ENCODE measurements at places on chromosomes 5 and 9. TPM values are rescaled to one million over a fixed set of nuclear protein-coding genes. Genes with fewer than 3 reads are reported as not detected.

Gene PCDHB3
- total RNA-seq: 1.2 TPM

- no peak overlapping the region for H3K27ac ChIP-seq
- H3K27me3 ChIP-seq: peaks cover 17% of the 10 kb centered on the region
- no peaks in the 10 kb centered on the region for H3K36me3 ChIP-seq
- no peaks in the 10 kb centered on the region for H3K4me1 ChIP-seq
- DNase-seq: no peak
- no peak overlapping the region for H3K4me3 ChIP-seq
These were observed 11.7 kb upstream of the OR1J2 start for GRCh38 chr9:122498883-122499288.

Gene CCNH
- 23.5 TPM for total RNA-seq

Gene ADGRD2
- 0.68 TPM for total RNA-seq

Gene PPP2CA
- total RNA-seq: 146 TPM

Gene PCDHA10
- total RNA-seq: 0.07 TPM

DNA sequence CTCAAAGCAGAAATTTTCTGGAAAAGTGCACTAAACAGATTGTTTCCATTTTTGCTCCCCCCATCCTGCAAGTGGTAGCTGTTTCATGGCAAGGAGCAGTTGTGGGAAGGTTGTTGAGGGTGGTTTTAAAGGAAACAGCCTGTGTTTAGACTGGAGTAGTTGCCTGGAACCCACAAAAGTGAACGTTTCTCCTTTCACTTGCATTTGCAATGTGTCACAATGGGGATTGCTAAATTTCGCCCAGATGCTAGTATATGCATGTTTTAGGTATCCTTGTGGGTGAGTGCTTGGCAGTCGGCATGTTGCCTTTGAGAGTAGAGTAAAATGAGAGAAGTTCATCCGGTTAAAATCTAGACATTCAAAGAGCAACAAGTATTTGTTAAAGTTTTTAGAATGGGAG, 1099.9 kb upstream of the DMAC1 start:
- H3K27ac ChIP-seq: no peak overlapping the region
- no peaks in the 10 kb centered on the region for H3K36me3 ChIP-seq
- DNase-seq: no peak
- H3K27me3 ChIP-seq: no peaks in the 10 kb centered on the region

- H3K4me3 ChIP-seq: no peak overlapping the region
- H3K27ac ChIP-seq: no peak overlapping the region
- no peaks in the 10 kb centered on the region for H3K27me3 ChIP-seq
- no peaks in the 10 kb centered on the region for H3K36me3 ChIP-seq
- no peak for DNase-seq
These were observed 24.3 kb upstream of the ERGIC1 start for GRCh38 chr5:172809774-172810173.

Gene AK8
- total RNA-seq: 0.16 TPM

Gene SLC1A3
- total RNA-seq: 39.5 TPM

DNA sequence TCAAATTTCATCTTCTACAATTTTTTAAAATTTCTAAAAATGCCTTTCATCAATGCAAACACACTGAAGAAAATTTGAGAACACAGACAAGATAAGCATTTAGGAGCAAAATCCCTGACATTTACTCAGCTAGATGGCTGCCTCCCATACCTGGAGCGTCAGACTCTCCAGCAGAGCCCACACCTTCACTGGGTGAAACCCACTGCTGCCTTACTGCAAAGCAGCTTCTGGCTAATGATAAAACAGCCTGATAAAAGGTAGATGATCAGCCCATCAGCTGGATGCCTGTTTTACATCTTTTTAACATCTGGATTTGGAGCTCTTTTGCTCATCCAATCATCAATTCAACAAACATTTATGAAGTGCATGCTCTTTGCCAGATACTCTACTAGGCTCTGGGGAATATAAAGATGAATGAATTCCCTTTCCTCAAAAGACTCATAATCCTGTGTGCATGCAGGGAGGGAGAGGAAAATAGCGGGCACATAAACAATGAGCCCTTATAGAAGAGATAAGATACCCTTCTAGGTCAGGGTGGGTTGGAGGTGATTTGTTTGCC, 271.2 kb downstream of the SAXO1 start:
- no peak for DNase-seq
- H3K27ac ChIP-seq: no peak overlapping the region
- H3K4me3 ChIP-seq: no peak overlapping the region

Gene BTNL9
- total RNA-seq: 28.0 TPM

- no peak for DNase-seq
- peaks cover 5% of the 10 kb centered on the region for H3K27me3 ChIP-seq
- H3K4me3 ChIP-seq: no peak overlapping the region
- no peaks in the 10 kb centered on the region for H3K36me3 ChIP-seq
These were observed 80.9 kb downstream of the PPP2R2B start for GRCh38 chr5:146797658-146798057.

GRCh38 chr9:88723751-88724150, 188.8 kb downstream of the NXNL2 start:
- H3K27ac ChIP-seq: no peak overlapping the region
- no peak overlapping the region for H3K4me3 ChIP-seq
- DNase-seq: no peak
- peaks cover 8% of the 10 kb centered on the region for H3K4me1 ChIP-seq
- H3K27me3 ChIP-seq: no peaks in the 10 kb centered on the region

- H3K4me1 ChIP-seq: no peaks in the 10 kb centered on the region
- H3K36me3 ChIP-seq: no peaks in the 10 kb centered on the region
- no peak overlapping the region for H3K4me3 ChIP-seq
- H3K27me3 ChIP-seq: no peaks in the 10 kb centered on the region
- no peak overlapping the region for H3K27ac ChIP-seq
- DNase-seq: no peak
These were observed 324.6 kb downstream of the MLLT3 start for GRCh38 chr9:20297646-20298084.

GRCh38 chr5:75736273-75736672, 19.0 kb upstream of the POC5 start:
- no peaks in the 10 kb centered on the region for H3K4me1 ChIP-seq
- H3K27me3 ChIP-seq: no peaks in the 10 kb centered on the region
- no peak overlapping the region for H3K27ac ChIP-seq
- no peaks in the 10 kb centered on the region for H3K36me3 ChIP-seq
- no peak for DNase-seq

DNA sequence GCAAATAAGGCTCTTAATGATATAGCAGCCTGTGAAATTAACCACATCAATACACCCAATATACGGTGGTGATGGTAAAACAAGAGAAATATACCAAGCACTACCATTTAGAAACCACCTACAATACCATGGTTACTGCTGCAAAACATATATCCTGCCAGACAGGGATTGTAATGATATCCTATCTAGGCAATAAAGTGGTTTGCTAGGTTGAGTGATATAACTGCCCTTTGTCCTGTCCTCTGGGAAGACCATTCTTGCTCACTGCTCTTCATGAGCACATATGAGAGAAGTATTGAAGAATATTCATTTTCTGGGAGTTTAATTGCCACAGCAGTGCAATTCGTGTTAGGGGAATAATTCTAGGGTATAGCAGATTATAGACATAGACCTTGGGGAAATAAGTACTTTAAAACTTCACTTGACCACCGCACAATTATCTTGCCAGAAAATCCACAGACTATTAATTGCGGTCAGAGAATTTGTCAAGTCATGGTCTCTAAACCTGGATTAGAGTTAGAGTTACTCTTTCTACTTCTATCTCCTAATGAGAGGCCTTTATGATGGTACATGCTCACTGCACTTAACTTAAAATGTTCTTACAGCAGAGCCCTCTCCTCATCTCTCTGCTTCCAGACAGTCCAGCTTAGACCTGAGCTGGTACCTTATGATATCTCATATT, 413.0 kb downstream of the ZNF608 start:
- H3K27me3 ChIP-seq: no peaks in the 10 kb centered on the region
- no peak overlapping the region for H3K27ac ChIP-seq
- H3K4me1 ChIP-seq: no peaks in the 10 kb centered on the region
- H3K4me3 ChIP-seq: no peak overlapping the region

Gene IFNA2
- not detected for total RNA-seq

- H3K27me3 ChIP-seq: no peaks in the 10 kb centered on the region
- no peak overlapping the region for H3K27ac ChIP-seq
- no peak for DNase-seq
- no peak overlapping the region for H3K4me3 ChIP-seq
These were observed 1278.8 kb downstream of the MAT2B start for GRCh38 chr5:164784230-164784629.

Gene SPATA31E1
- not detected for total RNA-seq

GRCh38 chr9:105191508-105192121, 52.8 kb upstream of the SLC44A1 start:
- no peaks in the 10 kb centered on the region for H3K4me1 ChIP-seq
- H3K27me3 ChIP-seq: no peaks in the 10 kb centered on the region
- no peak overlapping the region for H3K4me3 ChIP-seq
- no peaks in the 10 kb centered on the region for H3K36me3 ChIP-seq
- no peak overlapping the region for H3K27ac ChIP-seq
- DNase-seq: no peak

DNA sequence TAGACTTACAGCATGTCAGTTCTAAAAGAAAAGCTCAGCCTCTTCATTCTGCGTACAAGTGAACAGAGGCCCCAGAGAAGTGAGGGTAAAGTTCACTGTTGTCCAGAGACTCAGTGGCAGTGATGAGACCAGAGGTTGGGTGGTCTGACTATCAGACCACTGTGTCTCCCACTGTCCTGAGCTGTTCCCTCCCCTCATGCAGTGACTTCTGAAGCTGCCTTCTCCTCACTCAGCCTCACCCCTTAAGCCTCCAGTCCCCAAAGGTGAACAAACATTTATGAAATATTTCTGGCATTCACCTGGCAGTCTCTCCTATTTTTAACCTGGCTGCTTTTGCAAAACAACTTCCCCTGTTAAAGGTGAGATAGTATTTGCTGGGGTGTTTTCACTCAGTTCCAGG, 54.7 kb downstream of the ABLIM3 start:
- DNase-seq: no peak
- peak overlapping the region; percentile 83 for H3K27ac ChIP-seq
- no peak overlapping the region for H3K4me3 ChIP-seq
- peaks cover 28% of the 10 kb centered on the region for H3K4me1 ChIP-seq

GRCh38 chr5:176822041-176822792, 11.9 kb downstream of the UNC5A start:
- peaks cover 66% of the 10 kb centered on the region for H3K27me3 ChIP-seq
- H3K4me1 ChIP-seq: peaks cover 7% of the 10 kb centered on the region
- no peaks in the 10 kb centered on the region for H3K36me3 ChIP-seq
- no peak for DNase-seq

Gene SLCO6A1
- total RNA-seq: not detected

DNA sequence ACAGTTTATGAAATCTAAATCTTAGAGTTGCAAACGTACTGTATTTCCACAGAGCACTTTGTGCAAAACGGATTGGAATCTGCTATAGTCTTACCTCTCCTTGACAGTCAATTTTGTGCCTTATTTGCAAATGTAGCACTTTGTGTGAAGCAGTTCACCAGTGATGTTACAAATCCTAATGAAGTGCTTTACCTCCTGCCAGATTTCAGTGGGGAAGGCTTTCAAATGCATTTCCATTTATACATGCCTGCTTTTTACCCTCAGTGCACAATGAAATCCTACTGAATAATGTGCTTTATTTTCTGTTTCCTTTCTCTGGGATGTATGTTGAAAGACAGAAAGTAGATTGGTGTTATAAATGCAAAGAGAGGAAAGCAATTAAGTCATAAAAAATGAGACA, 2141.6 kb upstream of the C9orf72 start:
- H3K4me1 ChIP-seq: no peaks in the 10 kb centered on the region
- no peak overlapping the region for H3K27ac ChIP-seq
- no peak for DNase-seq

GRCh38 chr5:163917747-163918146, 412.3 kb downstream of the MAT2B start:
- H3K4me3 ChIP-seq: no peak overlapping the region
- no peaks in the 10 kb centered on the region for H3K27me3 ChIP-seq
- H3K36me3 ChIP-seq: no peaks in the 10 kb centered on the region
- no peak overlapping the region for H3K27ac ChIP-seq

DNA sequence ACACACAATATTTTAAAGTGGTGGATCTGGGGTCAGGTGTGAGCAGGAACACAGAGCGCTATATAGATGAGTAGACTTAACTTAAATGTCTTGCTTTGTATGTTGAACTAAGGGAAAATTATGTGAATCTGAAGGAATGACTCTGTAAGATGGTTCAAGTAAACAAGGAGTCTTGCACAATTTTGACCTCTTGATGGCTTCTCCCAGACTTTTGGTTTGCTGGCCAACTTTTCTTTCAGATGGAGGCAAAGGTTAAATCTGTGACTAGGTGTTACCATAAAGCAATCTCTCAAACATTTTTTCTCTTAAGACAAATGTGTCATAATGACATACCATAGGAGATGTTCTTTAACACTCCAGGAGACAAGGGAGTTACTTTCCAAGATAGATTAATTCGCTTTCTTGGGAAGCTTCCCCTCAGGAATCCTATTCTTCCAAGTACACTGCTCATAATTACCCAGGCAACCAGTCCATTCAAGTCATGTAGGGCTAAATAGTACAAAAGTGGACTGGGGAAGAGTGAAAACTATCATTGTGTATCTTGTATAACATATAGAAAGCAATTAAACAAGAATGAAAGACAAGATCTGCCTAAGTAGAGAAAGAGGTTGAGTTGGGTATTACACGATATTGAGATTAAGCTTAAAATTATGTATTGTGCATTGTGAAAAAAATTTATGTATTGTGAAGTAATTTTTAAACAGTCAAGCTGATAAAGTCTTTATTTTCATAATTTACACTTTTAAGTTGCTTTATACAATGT, 60.3 kb upstream of the SLC27A6 start:
- H3K4me3 ChIP-seq: no peak overlapping the region
- no peaks in the 10 kb centered on the region for H3K36me3 ChIP-seq
- H3K27ac ChIP-seq: no peak overlapping the region
- no peaks in the 10 kb centered on the region for H3K4me1 ChIP-seq

DNA sequence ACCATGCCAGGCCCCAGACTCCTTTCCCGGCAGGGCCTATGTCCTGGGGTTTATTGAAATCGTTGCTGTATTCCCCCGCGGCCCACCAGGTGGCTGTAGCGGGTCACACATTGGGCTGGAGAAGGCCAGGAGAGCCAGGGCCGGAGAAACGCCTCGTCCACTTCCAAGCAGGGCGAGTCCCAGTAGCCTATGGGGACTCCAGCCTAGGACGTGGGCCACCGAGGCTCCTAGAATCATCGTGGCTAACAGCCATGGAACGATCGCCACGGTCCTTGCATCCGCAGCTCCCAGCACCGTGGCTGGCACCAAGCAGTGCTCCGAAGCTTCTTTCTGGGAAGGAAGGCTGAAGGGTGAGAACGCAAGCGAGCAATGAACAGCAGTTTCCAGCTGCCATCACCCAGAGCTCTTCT, 87.7 kb downstream of the ENTREP1 start:
- no peaks in the 10 kb centered on the region for H3K36me3 ChIP-seq
- DNase-seq: peak; percentile 69
- peaks cover 8% of the 10 kb centered on the region for H3K4me1 ChIP-seq
- H3K4me3 ChIP-seq: no peak overlapping the region
- no peaks in the 10 kb centered on the region for H3K27me3 ChIP-seq
- no peak overlapping the region for H3K27ac ChIP-seq

DNA sequence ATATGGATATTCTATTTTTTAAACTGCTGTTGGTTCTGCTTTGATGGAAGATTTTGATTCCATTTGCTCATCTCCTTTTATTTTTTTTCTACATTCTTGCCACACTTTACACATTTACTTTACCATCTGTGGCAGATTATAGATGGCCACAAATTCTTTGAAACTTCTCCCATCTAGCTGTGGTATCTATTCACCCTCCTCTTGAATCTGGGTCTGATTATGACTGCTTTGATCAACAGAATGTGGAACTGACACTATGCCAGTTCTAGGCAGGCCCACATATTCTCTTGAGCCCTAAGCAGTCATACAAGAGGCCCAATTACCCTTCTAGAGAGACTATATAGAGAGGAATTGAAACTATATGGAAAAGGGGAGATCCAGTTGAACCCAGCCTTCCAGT, 439.0 kb upstream of the PTGER4 start:
- H3K27ac ChIP-seq: no peak overlapping the region
- H3K4me1 ChIP-seq: no peaks in the 10 kb centered on the region
- no peak overlapping the region for H3K4me3 ChIP-seq

Measured in heart right ventricle (tissue), 16 donors.